Activated T-helper 1 cell treated with anti-CD3 and anti-CD28 coated beads, Interleukin-12 subunit alpha, Interleukin-12 subunit beta, Interleukin-2, Interleukin-4 antibody, amounts not matched to agents 30 ng/mL and 10 ng/mL and 1 ng/mL, durations not matched to agents 14 hours and 24 hours and 36 hours (primary cell): ENCODE measurements at places on chromosomes 2 and 18.
A peak's percentile ranks its signal among the peaks of the same experiment; 100 is the strongest.

GRCh38 chr2:223219872-223220657 lies 168.1 kb downstream of the KCNE4 start:
- DNase-seq = no peak

DNA sequence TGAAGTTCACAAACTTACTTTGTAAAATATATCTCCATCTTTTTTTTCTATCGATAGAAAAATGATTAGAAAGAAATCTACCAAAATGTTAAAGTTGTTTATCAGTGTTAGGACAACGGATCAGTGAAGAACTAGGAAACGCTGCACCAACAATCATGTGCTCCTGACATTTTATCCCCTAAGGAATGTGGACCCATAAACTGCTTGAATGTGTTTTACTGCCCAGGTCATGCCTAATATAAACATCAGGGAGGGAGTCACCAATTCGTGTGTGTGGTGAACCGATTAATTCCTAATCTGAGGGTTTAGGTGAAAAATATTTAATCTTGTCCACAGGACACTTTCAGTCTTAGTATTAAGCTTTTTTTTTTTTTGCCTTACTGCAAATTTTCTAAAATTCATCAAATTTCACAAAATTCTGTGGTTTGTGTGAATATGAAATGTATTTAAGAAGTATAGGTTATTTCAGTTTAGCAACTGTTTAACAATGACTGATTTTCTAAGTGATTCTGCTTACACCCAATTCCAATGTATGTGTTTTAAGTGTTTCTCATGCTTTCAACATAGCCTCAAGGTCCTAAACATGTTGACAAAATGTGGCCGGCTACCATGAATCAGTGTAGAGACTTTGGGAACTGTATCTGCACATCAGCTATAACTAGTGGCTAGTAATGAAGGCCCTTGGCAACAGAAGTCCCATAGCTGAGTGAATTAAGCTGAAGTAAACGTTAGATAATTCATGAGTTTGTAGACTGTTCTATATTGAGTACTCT lies 11.1 kb upstream of the KIDINS220 start:
- DNase-seq = no peak

DNA sequence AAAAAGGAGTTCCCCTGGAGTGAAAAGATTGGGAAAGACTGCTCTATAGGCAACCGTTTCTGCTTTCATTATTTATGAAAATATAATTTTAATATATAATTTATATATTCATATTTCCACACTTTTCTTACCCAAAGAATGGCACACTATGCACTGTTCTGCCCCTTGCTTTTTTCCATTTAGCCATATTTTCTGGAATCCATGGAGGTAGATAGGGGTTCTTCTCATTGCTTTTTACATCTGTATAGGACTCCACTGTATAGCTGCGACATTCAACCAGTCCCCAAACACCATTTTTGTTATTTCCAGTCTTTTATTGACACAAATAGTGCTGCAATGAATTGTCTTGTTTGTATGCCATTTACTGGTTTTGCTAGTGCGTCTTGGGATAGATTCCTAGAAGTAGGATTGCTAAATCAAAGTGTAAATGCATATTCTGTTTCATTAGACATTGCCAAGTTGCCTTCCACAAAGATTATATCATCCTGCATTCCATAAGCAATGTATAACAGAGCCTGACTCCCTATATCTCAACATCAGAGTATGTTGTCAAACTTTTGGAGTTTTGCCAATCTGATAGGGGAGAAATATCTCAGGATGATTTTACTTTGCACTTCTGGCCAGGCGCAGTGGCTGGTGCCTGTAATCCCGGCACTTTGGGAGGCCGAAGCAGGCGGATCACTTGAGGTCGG lies 26.6 kb upstream of the TCF7L1 start:
- no peak for DNase-seq

DNA sequence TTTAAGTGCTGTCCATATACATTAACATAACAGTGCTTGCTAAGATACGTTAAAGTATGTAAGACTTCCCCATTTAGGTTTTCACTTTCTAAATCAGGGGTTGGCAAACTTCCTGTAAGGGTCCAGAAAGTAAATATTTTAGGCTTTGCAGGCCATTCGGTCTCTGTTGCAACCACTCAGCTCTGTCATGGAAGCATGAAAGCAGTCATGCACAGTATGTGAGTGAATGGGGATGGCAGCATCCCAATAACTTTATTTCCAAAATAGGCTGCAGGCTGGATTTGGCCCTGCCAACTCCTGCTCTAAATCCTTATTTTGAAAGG lies 128.7 kb downstream of the PLA2R1 start:
- no peak for DNase-seq

DNA sequence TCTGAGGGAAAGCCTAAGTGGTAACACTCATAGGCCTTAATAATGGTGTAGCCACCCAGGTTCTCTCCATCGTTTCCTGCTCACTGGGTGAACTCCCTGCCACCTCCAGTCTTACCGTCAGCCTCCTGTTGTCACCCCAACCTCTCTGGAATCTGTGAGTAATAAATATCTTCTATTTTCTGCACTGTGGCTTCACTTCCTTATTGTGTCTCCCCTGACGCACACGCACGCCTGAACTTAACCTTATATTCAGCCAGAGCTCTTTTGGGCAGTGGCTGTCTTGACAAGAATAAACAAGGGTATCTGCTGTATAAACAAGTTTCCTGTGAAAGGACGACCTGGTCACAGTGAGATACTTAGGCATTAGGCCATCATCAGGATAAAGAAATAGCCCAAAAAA lies 467.2 kb downstream of the SPAG16 start:
- DNase-seq = no peak

DNA sequence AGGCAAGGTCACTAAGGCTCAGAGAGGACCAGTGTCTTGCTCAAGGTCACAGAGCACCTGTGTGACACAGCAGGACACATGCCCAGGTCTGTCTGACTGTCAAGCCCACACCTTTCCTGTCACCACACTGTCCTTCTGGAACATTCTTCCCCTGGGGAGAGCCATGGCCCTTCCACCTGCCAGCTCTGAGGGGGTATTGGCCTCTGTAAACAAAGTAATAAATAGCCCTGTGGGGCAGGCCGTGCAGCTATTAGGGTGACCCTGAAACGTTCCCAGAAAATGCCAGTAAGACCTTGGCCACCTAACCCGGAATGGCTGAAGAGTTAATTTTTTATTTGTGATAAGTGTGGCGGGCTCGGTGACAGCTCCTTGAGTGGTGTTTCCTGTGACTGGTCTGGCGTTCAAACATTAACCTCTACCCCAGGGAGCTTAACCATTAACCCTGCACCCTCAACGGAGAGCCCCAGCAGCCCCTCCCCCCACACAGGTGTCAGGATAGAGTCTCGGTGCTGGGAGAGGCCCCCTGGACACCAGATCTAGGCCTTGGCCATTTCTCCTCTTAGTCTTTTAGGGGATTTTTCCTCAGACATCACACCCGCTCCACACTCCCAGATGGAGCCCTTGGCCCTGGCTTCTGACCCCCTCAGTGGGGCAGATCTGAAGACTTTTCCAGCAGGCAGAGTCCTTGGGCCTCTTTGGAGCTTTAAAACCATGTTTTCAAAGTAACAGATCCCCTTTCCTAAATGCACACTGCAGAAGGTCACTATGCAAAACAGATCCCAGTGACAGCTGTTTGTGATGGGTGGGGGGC lies 36.6 kb downstream of the SCTR start:
- DNase-seq = no peak

DNA sequence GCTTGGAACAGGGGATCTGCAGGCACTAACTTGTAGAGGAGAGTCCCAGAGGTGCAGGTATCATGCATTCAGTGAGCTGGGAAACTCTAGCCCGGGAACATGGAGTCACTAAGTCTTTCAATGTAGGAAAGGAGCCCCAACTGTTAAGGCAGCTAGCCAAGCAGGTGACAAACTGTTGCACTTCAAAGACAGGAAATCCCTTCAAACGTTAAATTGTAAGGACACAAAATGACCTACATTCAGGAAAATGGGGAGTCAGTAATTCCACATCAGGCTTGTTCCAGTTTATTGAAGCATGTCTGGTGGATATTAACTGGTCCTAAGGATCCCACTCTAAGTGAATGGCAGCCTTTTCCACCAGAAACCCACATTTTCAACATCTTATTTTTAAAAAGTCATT lies 364.5 kb downstream of the MTX2 start:
- DNase-seq = no peak

DNA sequence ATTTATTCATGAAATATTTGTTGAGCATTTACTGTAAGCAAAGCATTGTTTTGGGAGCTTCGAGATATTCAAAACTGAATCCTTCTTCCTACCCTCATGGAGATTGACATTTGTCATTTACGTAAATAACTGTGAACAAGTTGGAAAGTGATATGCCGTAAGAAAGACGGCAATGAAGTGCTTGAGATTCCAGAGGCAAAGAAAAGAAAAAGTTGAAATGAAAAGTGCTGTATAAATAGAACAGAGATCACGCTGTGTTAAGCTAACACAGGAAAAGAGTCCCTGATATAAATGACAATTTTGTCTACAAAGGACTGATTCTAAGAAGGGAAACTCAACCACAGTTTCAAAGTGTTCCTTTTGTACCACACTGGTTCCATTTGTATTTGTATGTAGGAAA lies 1.8 kb downstream of the CHRNA1 start:
- no peak for DNase-seq

DNA sequence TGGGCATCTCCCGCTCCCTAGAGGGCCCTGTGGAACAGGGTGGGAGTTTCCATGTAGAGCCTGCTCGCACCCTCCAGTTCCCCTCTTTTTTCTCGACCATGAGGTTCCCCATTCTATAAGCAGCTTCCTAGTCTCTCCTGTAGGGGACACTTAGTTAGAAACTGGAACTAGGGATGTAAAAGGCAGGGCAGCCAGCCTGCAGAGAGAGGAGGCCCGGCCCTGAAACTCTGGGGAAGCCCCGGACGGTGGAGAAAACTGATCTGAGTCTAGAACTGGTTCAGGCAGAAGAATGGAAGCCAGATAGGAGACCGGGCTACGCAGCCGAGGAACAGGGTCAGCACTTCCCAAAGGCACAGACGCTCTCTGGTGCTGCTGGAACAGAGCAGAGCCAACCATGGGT lies 51.6 kb upstream of the ATG16L1 start:
- DNase-seq = no peak

- no peak for DNase-seq
These were observed 30.9 kb downstream of the DPP4 start for GRCh38 chr2:162043132-162043531.

GRCh38 chr2:106876699-106877098 lies 9.3 kb downstream of the ST6GAL2 start:
- no peak for DNase-seq

- DNase-seq = no peak
These were observed 499.7 kb downstream of the PTH2R start for GRCh38 chr2:208906330-208906729.

DNA sequence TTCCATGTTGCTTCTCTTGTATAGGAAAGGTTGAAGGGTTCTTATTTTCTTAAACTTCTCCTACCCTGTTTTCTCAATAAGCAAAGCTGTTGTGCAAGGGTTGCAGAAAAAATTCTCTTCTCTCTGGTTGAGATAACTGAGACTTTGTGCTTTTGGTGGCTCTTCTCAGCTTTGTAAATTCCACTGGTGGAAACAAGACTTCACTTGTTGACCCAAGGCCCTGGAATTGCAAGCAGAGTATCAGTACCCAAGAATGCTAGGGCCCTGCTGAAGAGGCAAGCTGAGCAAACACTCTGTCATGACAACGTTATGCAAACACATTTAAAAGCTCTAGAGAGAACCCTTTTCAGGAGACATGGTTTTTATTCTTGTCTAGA lies 294.7 kb upstream of the EPAS1 start:
- DNase-seq = no peak

GRCh38 chr18:60684843-60685513 lies 312.4 kb upstream of the MC4R start:
- no peak for DNase-seq

DNA sequence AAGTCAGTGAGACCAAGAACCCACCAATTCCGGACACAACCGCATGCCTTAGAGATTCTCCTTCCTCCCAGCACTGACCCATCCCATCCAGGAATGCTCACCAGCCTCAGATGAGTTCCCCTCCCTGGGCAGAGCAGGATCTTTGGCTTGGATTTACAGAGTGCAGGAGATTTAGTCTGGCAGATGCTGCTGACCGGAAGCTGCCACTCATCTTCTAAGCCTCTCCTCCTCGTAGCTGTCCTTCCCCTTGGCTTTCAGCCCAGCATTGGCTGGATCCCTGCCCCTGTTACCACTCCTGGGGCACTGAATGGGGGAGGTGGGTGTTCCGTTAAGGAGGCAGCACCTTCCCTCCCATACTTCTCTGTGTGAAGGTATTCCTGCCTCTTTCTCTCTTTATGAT lies 53.2 kb downstream of the VWA3B start:
- no peak for DNase-seq

GRCh38 chr2:170576296-170576695 lies 138.8 kb upstream of the SP5 start:
- DNase-seq = no peak

DNA sequence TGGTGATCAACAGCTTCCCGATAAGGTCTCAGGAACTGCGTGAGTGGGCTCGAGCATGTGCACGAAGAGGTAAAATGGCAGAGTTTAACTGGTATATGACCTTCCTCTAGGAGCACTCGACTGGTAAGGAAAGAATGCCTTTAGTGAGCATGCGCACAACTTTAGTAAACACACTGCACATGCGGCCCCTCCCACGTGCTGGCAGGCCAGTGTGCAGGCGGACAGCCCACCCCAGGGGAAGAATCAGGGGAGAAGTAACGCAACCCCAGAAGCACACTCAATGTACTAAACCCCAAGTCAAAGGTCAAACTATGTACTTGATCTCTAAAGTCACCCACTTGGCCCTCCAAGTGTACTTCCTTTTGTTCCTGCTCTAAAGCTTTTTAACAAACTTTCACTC lies 28.7 kb upstream of the SLC25A52 start:
- DNase-seq = no peak

DNA sequence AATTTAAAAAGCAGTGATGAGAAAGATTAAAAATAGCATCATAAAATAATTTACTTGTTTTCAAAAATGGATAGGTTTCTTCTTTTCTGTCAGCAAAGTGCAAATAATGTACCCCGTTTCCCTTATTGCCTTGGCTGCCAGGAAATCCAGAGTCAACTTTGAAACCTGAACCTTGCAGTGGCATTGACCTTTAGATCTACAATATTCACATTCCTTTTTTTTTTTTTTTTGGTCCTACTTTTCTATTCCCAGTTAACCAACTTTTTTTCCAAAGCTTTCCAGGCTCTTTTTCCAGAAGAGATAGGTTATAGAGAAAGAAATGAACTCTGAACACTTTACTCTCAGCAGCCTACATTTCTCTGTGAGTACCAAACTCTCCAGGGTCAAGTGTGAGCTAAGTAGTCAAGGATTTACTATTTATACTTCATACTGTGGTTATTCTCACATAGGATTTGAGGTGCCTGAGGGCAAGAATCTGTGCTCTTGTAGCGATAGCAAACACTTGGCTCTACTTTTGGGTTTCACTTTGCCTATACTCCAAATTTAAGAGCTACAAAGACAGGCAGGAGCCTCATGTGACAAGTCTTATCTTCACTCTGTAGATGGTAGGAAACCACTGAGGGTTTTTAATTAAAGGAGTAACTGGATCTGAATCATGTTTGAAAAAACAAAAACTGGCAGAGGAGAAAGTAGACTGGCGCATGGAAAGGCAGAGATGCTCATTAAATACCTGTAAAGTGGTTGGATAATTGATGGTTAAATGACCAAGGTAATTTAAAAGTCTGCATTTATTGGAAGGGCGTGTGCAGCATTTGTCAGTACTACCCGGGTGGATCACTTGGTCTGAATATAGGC lies 63.2 kb upstream of the TMEM17 start:
- no peak for DNase-seq

GRCh38 chr2:43133708-43134570 lies 92.5 kb downstream of the ZFP36L2 start:
- DNase-seq = peak; percentile 74

GRCh38 chr18:11512096-11513025 lies 97.0 kb upstream of the SLC35G4 start:
- no peak for DNase-seq
